MG63 (cell line): ENCODE measurements at places on chromosomes 12 and 14. TPM values are rescaled to one million over a fixed set of nuclear protein-coding genes. Genes with fewer than 3 reads are reported as not detected.

The C1QL4 gene
- 0.10 TPM in 1 of 2 replicates, not detected in the other for total RNA-seq

DNA sequence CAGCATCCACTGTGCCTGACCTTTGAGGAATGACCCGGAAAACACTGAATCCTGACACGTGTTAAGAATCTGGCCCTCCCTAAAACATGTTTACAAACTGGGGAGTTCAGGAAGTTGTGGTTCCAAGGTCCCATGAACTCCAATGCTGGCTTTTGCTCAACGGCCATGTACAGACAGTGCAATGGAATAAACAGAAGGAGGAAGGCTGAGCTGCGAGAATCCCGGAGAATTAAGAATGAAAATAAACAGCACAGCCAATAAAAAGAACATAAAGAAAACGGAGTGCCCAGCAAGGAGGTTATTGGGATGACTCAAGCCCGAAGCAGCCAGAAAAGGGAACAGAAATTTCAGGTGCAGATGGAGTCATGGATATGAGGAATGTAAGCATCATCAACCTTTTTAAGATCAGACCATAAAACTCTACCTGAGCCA, 32.3 kb downstream of the BCL11B start:
- no peak for DNase-seq

GRCh38 chr12:68932128-68932960, 627 bp downstream of the CPM start:
- DNase-seq, result no peak

The RHEBL1 gene
- total RNA-seq, result 0.16 TPM in 1 of 2 replicates, not detected in the other

The GALNT16 gene
- total RNA-seq, result 3.8 and 8.6 TPM in 2 replicates

- no peak for DNase-seq
These were observed 161.1 kb downstream of the SNAPC1 start for GRCh38 chr14:61923348-61923747.

- no peak for DNase-seq
These were observed 110.3 kb downstream of the DICER1 start for GRCh38 chr14:95046711-95047681.

The TPPP2 gene
- not detected in 2 replicates for total RNA-seq

The OR5AU1 gene
- not detected in 2 replicates for total RNA-seq

DNA sequence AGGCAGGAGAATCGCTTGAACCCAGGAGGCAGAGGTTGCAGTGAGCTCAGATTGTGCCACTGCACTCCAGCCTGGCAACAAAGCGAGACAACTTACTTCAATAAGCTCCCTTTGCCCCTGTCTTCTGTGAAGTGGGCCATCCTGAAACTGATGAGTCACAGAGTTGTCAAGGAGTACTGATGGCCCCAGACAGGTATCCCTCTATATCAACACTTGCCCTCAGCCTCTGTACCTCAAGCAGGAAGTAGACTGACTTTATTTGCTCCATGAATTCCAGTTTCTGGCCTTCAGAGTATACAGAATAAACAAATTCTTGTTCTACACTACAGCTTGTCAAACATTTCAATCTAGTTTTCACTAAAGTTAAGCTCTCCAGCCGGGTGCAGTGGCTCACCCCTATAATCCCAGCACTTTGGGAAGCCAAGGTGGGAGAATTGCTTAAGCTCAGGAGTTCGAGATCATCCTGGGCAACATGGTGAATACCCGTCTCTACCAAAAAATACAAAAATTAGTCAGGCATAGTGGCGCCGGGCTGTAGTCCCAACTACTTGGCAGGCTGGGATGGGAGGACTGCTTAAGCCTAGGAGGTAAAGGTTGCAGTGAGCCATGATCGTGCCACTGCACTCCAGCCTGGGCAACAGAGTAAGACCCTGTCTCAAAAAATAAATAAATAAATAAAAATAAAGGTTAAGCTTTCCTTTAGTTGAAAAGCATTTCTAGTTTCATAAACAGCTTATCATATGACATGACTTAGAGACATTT, 16.4 kb upstream of the LRP10 start:
- DNase-seq, result no peak

GRCh38 chr14:34883954-34884353, 8.8 kb upstream of the BAZ1A start:
- no peak for DNase-seq

The CCND2 gene
- total RNA-seq, result 0.07 TPM in 1 of 2 replicates, not detected in the other

The PRICKLE1 gene
- 4.7 and 8.6 TPM in 2 replicates for total RNA-seq

GRCh38 chr14:81315341-81315740, 84.8 kb downstream of the STON2 start:
- no peak for DNase-seq

DNA sequence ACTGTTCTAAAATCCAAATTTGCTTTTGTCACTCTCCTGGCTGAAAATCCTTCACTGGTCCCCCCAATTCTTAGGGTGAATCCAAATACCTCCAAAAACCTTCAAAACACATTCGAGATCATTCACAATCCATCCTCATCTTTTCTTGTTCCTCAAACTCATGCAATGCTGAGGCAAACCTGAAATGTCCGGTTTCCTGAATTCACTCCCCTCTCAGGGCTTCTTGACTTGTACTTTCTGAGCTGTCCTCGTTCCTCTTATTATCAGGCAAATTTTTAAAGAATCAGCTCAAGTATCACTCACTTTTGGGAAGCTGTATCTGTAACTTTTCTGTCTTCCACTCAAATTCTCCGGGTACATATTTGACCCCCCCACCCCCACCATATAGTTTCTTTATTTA, 84.9 kb upstream of the DUSP6 start:
- no peak for DNase-seq

The SERPINA1 gene
- total RNA-seq, result 0.89 and 27.3 TPM in 2 replicates

GRCh38 chr12:81465191-81465590, 294.0 kb downstream of the PPFIA2 start:
- DNase-seq, result no peak

DNA sequence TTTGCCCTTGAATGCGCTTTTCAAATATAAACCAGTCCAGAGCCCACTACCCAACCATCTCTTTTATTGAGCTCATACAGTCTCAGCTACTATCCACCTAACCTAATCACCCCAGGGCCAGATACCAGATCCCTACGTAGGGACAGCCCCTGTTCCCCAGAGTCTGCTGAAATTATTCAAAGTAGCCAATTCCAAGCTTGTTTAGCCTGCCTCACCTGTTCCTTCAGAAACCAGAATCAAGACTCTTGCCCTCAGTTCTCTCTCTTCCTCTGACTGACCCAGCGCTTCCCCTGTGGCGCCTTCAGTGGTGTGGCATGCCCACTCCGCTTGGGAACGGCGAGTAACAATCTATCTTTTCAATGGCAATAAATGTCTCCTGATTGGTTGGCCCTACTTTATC, 18.8 kb downstream of the BMAL2 start:
- no peak for DNase-seq

The FAIM2 gene
- not detected in 2 replicates for total RNA-seq

GRCh38 chr12:128906485-128907137, 53.3 kb downstream of the GLT1D1 start:
- DNase-seq, result no peak

The IFNG-AS1 gene
- not detected in 2 replicates for total RNA-seq

- DNase-seq, result no peak
These were observed 271.0 kb upstream of the RTL1 start for GRCh38 chr14:101174522-101174838.

DNA sequence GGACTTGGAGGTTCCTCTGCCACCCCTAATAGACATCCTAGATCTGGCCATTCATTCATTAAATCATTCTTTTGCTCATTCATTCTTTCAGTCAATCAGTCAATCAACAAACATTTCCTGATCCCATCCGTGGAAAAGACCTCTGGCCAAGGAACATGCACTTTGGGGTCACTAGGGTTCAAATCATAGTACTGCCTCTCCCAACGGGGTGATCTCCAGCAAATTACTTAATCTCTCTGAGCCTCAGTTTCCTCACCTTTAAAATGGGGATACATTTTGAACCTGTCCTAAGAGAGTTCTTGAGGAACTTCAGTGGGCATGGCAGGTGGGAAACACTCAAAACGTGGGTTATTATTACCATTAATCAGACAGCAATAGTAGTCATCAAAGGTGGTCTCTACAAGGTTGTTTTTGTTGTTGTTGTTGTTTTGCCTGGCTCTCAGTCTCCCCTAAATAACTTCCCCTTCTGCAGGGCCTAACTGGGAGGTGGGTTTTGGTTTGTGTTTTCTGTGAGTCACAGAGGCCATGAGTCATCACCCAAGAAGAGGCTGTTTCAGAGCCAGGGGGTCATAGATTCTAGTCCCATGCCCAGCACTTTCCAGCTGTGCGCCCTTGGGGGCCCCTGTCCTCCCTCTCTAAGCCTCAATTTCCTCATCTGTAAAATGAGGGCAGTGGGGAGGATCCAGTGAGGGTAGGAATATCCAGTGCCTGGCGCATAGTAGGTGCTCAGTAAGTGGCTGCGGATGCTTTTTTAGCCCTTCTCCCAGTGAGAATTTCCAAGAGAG, 16.9 kb upstream of the FAM222A start:
- DNase-seq, result peak; percentile 37

The FITM1 gene
- total RNA-seq, result 0.79 TPM in 1 of 2 replicates, not detected in the other

GRCh38 chr12:32788405-32788804, 32.7 kb upstream of the YARS2 start:
- DNase-seq, result no peak

GRCh38 chr14:36212577-36212976, 36.1 kb upstream of the PTCSC3 start:
- DNase-seq, result no peak

The TAS2R42 gene
- not detected in 2 replicates for total RNA-seq

The CACNA2D4 gene
- 0.91 and 1.4 TPM in 2 replicates for total RNA-seq

The PRH2 gene
- not detected in 2 replicates for total RNA-seq

The RFLNA gene
- 7.7 and 17.8 TPM in 2 replicates for total RNA-seq

DNA sequence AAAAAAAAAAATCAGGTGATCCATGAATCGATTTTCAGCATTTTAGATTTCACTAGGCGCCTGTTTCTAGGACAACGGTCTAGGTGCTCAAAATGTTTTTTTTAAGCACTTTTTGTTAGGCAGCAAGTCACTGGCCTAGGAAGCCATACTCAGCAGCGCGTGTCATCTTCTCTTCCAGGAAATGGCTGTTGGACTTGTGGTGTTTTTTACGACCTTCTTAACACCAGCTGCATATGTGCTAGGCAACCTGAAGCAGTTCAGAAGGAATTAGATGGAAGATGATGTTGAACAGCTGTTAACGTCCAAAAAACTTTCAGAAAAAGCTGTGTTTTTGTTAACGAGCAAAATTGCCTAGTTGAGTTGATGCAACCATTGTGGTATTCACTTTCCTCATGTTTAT, 868 bp downstream of the COX8C start:
- no peak for DNase-seq

The SERPINA10 gene
- not detected in 2 replicates for total RNA-seq

The IGF1 gene
- total RNA-seq, result not detected in 2 replicates

- no peak for DNase-seq
These were observed 162.6 kb downstream of the PPFIA2 start for GRCh38 chr12:81596558-81596957.

DNA sequence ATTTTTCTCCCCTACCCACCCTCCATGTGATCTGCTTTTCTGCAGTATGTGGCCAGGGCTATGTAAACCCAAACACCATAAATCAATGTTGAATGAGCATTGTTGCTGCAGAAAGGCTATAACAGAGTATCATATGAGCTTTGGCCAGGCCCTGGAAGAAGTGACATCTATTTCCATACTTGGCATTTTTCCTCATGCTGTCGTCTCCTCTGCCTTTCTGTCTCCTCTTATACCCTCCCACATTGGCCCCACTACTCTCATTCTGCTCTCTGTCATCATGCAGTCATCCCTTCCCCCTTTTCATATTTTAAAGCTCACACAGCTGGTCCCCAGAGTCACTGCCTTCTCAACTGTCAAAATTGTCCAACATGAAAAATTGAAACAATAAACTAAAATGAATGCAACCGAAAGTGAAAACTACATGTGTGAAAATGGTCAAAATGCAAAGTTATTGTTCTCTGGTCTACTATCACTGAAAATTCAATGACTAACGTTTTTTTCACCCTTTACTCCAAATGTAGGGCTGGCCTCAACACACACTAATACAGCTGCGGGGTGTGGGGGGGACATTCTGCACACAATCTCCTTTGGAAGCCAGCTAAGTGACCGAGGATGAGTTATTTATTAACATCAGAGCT, 290.7 kb upstream of the TMPO start:
- DNase-seq, result no peak

- DNase-seq, result no peak
These were observed 175.6 kb downstream of the GLT1D1 start for GRCh38 chr12:129028844-129029243.

- DNase-seq, result peak; percentile 12
These were observed 283 bp downstream of the LMO3 start for GRCh38 chr12:16605642-16606116.

The OR6C2 gene
- not detected in 2 replicates for total RNA-seq

GRCh38 chr12:114817571-114818425, 133.8 kb upstream of the TBX3 start:
- no peak for DNase-seq

The LIN7A gene
- 10.9 and 20.1 TPM in 2 replicates for total RNA-seq

DNA sequence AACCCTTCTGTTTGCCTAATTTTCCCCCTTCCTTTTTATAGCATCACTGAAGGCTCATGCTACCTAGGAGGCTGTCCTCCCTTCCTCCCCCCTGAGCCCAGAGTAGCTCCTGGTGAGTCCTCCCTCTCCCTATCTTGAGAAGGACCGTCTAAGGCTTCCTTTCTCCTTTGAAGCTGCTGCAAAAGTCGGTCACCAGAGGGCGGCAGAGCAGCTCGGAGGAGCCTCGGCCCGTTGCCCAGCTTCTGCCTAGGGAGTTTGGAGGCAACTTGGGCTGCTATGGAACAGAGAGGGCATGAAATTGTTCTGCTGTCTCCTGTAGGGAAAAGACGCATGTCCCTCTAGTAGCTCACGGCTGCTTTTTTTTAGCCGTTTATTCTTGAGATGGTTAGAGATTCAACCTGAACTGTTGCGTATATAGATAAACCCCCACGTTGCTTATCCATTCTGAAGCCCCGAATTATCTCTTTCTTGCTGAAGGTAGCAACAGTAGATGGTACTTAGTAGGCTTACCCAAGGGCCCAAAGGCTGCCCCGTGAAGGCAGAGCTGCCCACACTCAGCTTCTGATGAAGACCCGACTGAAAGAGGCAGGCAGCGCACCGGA, 5.7 kb downstream of the WNT5B start:
- DNase-seq, result peak; percentile 68

GRCh38 chr14:80425686-80426085, 214.4 kb upstream of the DIO2 start:
- DNase-seq, result peak; percentile 53

The GCN1 gene
- 39.6 and 76.8 TPM in 2 replicates for total RNA-seq

- no peak for DNase-seq
These were observed 116.7 kb downstream of the KCNMB4 start for GRCh38 chr12:70482764-70483163.

The TRHDE gene
- 0.22 and 5.0 TPM in 2 replicates for total RNA-seq

The PLEKHG7 gene
- total RNA-seq, result not detected in 2 replicates
